ENCODE measurements at places on chromosomes 11 and 22. TPM values are rescaled to one million over a fixed set of nuclear protein-coding genes. Genes with fewer than 3 reads are reported as not detected.

The SEPTIN3 gene
- total RNA-seq, result 1.0 TPM

The DRICH1 gene
- total RNA-seq, result 0.44 TPM

GRCh38 chr22:31917227-31917921 is 27.0 kb upstream of the YWHAH start:
- no peak for DNase-seq

The KDM4E gene
- not detected for total RNA-seq

GRCh38 chr11:107619926-107620325 is 29.0 kb downstream of the ELMOD1 start:
- no peak for DNase-seq

DNA sequence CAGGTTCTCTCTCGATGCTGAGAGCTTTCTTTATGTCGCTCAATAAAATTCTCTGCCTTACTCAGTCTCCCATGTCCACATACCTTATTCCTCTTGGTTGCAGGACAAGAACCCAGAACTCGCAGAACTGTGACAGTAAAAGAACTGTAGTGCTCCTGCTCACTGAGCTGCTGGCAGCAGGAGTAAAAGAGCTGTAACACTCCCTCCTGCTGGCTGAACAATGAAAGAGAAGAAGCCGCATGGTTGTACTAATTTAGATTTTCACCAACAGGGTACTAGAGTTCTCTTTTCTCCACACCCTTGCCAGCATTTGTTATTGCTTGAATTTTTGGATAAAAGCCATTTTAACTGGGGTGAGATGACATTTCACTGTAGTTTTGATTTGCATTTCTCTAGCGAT is 433.2 kb downstream of the GUCY1A2 start:
- no peak for DNase-seq

- DNase-seq, result peak; percentile 87
Observed at GRCh38 chr11:118621071-118621783, 13.8 kb downstream of the PHLDB1 start.
